Prostate gland (tissue), 2 donors: ENCODE measurements at places on chromosomes 5 and 9. TPM values are rescaled to one million over a fixed set of nuclear protein-coding genes. Genes with fewer than 3 reads are reported as not detected.

GRCh38 chr5:159944056-159944600 lies 27.8 kb downstream of the ADRA1B start:
- no peak for DNase-seq

- no peak for DNase-seq
These were observed 289.0 kb downstream of the PSAT1 start for GRCh38 chr9:78585909-78586308.

Gene BTNL8
- total RNA-seq = 8.3 TPM

Gene DEPDC1B
- 1.8 TPM for total RNA-seq

DNA sequence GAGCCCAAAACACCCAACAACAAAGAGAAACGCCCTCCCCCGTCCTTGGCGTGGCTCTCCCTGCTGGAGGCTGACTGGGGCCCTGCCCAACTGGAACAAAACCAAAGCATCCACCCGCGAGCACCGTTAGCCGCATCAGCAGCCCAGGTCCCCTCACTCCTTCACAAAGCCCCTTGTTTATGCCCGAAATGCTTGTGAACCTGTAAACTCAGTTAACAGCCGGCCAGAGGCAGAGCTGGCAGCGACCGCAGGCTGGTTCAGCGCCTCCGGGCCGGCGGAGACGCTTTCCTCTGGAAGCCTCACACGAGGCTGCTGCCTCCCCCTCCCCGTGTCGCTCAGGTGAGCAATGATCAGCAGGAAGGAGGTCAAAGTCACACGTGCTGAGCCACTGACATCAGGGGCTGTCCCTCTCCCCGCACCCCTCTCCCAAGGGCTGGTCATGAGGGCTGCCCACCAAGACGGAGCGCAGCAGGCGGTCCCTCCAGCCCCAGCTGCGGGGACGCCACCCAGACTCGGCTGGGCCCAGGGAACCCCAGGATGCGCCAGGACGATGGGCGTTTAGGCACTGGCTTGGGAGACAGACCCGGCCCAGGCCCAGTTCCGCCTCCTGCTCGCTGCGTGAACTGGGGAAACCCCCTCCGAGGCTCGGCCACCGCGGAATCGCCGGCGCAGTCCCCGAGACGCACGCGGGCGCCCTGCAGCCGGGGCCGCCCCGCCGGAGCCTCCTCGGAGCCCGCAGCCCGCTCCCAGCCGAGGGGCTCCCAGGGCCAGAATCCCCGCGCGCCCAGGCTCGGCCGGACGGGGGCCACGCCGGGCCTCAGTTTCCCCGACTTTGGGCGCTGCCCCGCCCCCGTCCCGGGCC lies 563 bp downstream of the SNAPC4 start:
- DNase-seq = no peak
